Stimulated activated CD8-positive, alpha-beta memory T cell treated with anti-CD3 and anti-CD28 coated beads, Interleukin-7, amount 100 ng/mL, for 48 hours (primary cell): ENCODE measurements at places on chromosomes 16 and 17.

DNA sequence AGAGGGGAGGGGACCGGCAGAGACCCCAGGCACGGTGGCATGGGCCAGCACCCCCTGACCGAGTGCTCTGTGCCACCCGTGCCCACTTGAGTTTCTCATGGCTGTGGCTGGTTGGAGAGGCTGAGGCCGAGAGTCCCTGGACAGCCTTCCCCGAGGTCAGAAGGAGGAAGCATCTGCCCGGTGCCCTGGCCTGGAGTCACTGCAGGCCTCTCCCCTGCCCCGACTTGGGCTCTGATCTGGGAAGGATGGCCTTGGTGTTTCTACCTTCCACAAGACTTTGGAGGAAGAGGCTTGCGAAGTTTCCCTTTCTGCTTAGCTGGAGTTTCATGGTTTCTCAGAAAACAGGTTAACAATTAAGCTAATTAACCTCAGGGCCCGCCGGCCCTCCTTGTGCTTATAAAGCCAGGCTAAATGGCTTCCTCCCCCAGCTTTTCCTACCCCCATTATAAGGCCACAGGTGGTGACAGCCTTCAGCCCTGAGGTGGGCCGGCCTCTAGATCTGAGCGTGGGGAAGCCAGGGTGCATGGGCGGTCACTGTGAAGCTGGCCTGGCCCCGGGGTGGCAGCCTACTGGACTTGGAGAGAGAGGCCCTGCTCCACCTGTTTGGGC is 17.3 kb downstream of the LLGL2 start:
- no peak for DNase-seq

- DNase-seq = no peak
Measured at GRCh38 chr17:43719578-43719977, 39.0 kb downstream of the SOST start.

DNA sequence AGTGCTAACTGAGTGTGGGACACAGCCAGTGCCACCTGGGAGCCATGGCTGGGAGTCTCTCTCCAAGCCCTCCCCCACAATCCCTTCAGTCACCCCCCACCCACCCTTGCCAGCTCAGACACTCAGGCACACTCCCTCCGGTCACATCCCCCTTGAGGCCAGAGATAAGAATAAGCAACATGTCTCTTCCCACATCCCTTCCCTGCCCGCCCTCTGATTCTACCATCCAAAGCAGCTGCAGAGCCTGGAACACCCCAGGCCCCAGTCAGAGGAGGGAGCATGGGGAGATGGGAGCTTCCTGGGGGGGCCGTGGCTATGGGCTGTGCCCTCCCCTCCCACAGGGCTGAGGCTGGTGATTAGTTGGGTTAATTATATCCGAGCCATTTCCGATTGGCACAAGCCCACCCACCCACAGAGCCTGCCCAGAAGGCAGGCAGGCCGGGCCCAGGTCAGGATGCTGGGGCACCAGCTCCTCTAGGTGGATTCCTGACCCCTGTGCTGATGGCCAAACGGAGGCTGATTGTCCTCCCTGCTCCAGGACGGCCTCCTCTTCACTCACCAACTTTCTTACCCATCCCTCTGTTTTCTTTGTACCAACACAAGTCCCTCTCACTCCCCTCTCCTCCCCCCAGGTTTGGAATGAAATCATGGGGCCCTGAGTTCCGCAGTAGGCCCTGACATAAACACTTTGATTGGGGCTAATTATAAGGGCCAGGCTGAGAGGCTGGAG is 28.6 kb upstream of the MEIOC start:
- DNase-seq = no peak

GRCh38 chr17:20975566-20975965 is 67.2 kb downstream of the USP22 start:
- no peak for DNase-seq

GRCh38 chr17:75047398-75048098 is 523 bp downstream of the KCTD2 start:
- no peak for DNase-seq

DNA sequence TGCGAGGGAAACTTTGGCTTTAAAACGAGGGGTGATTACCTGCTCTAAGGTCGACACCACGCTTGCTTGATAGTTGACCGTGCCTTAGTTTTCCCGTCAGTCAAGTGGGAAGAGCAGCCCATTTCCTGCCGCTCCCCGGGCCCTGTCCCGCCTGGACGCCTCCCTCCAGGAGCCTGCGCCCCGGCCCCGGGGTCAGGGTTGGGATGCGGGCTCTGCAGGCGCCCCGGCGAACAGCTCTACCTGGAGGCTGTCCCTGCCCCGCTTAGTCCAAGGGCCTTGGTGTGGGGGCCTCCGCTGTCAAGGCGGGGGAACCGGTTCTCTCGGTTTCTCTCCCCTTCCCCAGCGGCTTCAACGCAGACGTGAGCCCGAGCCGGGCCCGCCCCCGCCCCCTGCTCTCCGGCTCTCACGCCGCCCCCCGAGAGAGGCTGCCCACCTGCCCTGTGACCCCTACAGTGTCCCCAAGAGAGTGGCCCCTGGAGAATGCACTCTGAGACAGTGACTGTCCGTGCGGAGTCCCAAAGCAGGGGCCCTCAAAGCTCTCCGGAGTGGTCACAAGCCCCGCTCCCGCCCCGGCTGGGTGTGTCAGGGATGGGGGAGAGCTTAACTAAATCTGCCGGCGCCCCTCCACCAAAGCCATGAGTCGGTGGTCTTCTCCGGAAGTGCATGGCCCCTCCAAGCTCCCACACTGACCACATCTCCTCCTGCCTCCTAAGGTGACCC is 117.4 kb upstream of the SMURF2 start:
- DNase-seq = no peak

DNA sequence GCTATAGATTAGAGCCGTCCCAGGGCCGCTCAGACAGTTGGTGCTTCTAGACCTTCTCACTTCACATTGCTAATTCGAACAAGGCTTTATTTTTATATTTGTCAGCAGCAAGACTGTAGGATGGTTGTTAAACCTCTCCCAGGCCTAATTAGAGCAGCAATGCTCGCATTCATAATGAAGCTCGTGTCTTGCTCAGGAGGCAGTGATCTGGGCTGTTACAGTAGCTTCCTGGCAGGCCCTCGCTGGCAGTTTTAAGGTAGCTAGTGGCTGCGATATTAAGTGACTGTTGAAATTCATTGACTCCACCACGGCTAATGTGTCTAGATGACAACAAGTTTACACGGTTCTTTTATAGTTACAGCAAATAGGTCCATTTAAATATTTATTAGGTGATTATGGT is 23.2 kb upstream of the ANKFN1 start:
- no peak for DNase-seq

DNA sequence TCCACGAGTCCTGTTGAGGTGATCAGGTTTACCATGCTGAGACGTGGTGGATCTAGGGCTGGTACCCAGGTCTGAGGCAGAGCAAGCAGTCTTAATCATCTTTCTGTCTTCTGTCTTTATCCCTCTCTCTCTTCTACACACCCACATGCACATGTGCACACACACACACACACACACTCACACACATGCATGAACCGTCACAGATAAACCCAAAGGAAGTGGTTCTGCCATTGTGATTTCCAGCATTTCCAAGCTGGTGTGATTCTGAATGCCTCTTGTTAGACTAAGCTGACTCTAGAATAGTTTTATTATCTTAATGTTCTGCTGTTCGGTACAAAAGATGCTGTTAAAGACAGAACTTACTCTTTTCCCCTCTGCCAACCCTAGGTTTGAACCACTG is 411.8 kb upstream of the SALL1 start:
- no peak for DNase-seq

DNA sequence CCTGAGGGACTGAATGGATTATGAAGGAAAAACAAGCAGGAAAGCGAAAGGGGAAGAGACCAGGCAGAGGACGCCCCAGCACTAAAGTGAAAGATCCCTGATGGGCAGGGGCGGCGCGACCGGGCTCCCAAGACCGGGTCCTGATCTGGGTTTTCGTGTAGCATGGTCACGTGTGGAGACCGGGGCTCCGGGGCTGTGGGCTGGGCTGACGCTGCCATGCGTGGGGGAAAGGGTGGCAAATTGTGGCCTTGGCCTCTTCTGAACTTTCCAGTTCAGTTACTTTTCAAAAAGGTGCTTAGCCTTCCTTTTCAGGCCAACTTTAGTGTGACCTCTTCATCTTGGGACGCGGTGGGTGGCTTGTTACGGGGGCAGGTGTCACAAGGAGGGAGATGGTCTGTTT is 57.5 kb downstream of the METRNL start:
- no peak for DNase-seq

- no peak for DNase-seq
Measured at GRCh38 chr16:57062329-57062728, 30.1 kb upstream of the CPNE2 start.

DNA sequence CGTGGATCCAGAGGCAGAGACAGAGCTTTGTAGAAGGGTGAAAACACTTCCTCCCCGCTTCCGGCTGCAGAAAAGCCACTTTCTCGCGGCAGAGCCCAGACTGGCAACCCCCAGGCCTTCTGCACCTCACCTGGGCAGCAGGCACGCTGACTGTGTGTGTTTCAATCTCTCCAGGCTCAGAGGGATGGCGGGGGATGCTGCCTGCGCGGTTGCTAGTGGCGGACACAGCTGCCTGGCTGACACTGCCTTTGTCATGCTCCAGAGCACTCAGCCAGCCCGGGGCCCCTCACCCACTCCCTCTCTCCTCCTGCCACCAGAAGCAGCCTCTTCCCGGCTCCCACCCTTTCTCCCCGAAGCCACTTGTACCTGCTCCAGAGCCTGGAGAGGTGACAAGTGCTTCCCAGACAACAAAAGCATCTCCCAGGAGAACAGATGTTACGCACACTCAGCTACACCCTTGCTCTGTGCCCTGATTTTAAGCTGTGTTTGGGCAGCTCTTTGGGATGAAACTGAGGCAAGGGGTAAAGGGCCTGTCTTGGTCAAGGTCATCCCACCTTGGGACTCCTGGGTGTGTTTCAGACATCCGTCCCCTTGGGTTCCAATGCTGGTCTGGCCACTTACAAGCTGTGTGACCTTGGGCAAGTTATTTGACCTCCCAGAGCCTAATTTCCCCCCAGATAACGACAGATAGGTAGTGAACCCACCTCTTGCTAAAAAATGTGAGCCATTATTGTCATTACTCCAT is 9.2 kb upstream of the GLIS2 start:
- no peak for DNase-seq

GRCh38 chr17:44272321-44272951 is 4.5 kb upstream of the SLC4A1 start:
- no peak for DNase-seq

- no peak for DNase-seq
Measured at GRCh38 chr17:33438139-33438538, 145.0 kb upstream of the ASIC2 start.

DNA sequence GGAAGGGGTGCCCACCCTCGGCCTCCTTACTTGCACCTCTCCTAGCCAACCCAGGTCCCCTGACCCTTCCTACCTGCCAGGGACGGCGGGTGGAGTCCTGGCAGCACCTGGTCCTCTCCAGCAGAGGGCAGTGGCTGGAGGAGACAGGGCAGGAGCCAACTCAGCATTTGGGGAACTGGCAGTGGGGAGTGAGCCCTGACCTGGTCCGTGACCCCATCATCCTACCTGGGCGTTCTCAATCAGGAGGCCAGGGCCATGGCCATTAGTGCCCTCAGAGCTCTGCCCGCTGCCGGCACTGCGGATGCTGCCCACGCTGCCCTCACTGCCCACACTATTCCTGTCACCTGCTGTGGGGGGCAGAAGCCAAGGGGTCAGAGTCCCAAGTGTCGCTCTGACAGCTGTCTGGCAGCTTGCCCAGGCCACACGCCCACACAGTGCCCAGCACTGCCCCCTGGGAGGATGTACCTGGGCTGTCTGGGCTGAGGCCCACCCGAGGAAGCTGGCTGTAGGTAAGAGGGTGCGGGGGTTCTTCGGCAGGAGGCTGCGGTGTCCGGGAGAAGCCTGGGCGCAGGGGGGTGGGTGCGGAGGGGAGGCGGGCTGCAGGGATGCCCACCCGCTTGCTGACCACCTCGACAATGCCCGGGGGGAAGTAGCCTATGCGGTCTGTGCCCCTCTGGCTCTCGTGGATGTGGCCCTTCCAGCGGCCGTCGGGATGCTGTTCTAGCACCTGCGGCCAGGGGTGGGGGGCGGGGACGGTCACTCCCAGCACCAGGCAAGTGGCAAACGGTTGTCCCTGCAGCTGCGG is 10.8 kb downstream of the CASKIN2 start:
- no peak for DNase-seq

DNA sequence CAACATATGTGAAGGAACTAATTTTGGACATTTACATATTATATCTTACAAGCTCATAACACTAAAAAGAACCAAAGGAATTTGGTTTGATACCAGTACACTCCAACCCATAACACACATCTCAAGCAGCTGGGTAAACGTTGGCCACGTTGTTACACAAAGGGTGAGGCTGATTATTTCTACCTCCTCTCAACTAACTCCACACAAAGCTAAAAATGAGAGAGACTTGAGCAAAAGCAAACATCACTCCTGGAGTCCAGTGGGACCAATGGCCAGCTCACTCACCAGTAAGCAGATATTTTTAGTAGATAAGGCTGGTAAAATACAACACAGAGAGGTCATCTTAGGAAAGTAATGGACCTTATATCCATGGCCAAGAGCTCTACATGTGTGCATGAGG is 207.6 kb downstream of the MRTFB start:
- no peak for DNase-seq

GRCh38 chr16:69848637-69849545 is 86.8 kb downstream of the WWP2 start:
- no peak for DNase-seq

DNA sequence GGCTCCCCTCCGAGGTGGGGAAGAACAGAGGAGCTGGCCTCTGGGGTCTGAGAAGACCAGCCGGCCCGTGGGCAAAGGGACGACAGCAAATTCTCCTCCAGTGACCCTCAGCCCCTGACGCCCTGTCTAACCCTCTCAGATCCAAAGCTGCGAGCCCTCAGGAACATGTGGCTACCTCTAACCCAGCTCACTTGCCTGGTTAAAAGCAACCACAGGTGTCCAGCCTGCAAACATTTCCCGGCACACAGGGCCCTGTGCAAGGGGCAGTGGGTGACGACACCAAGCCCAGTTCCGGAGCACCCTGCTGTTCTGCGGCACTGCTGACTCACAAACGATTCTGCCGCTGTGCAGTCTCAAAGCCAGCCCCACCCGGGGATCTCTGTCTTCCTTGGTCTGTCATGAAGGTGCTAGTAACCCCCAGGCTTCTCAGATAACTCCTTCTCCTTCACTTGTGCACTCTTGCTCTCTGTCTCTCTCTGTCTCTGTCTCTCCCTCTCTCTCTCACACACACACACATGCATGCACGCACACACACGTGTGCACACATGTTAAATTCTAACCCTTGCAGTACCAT is 23.0 kb downstream of the WNT3 start:
- DNase-seq = no peak
